ENCODE measurements at places on chromosomes 4 and X. TPM values are rescaled to one million over a fixed set of nuclear protein-coding genes. Genes with fewer than 3 reads are reported as not detected.

GRCh38 chrX:20461576-20461975 is 194.9 kb upstream of the RPS6KA3 start:
- DNase-seq: peak; percentile 2

DNA sequence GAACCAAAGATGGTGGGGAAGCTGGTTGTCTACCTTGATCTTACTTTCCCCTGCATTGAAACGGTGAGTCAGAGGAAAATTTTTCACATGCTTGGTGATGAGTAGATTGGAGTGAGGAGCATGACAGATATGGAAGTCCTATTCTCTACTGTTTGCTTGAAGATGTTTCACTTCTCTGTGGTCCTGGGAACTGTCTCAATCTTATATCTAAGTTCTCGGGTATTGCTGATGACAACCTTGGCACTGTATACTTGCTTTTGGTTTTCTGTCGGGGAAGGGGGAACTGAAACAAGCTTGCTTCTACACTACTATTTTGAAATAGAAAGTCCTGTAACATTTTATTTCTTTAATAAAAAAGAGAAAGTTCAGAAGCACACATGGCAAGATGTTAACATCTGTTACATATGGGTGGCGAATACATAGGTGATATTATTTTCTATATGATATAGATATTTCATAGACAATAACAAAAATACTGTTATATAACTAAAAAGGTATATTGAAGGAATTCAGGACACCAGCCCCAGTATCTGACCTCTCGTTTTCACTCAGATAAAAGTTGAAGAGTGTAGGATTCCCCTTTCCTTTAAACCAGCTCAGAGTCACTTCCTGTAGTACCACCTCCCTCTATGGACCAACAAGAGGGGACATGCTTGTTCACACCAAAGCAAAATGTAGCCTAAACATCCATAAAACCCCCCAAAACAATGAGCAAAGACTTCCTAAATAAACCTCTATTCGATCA is 88.8 kb downstream of the FMR1NB start:
- DNase-seq: no peak

- DNase-seq: no peak
These were observed 68.0 kb upstream of the HELT start for GRCh38 chr4:184950117-184950830.

ARSJ gene
- total RNA-seq: 39.8 TPM

GRCh38 chr4:27790911-27791310 is 930.3 kb downstream of the STIM2 start:
- peak; percentile 28 for DNase-seq

- no peak for DNase-seq
These were observed 129.3 kb upstream of the FAM9B start for GRCh38 chrX:9163214-9163709.

VEGFD gene
- under 0.01 TPM for total RNA-seq

DNA sequence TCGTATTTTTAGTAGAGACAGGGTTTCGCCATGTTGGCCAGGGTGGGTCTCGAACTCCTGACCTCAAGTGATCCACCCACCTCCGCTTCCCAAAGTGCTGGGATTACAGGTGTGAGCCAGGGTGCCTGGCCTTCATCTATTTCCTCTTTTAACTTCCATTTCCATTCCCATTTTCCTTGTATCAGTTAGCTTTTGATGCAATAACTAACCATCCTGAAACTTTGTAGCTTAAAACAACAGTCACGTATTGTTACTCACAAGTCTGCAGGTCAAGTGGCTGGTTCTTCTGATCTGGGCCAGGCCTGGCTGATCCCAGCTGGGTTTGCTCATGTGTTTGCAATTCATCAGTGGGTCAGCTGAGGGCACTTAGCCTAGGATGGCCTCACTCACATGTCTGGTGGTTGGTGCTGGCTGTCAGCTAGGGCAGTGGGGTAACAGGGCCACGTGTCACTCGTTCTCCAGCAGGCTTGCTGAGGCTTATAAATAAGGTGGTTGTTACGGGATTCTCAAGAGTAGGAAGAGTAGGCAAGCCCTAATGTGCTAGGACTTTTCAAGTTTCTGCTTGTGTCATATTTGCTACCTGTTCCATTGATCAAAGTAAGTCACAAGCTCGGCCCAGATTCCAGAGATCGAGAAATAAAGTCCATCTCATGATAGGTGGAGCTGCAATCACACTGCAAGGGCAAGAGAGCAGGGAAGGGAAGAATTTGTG is 88.2 kb downstream of the SOWAHB start:
- peak; percentile 26 for DNase-seq

- DNase-seq: peak; percentile 91
These were observed 99.3 kb downstream of the ANXA5 start for GRCh38 chr4:121597346-121597934.

GPC4 gene
- total RNA-seq: 7.2 TPM

GRCh38 chr4:100540131-100540530 is 22.3 kb upstream of the EMCN start:
- DNase-seq: no peak

- DNase-seq: peak; percentile 99
These were observed 161.7 kb downstream of the BTC start for GRCh38 chr4:74632634-74633033.

RAB28 gene
- total RNA-seq: 20.0 TPM

GRCh38 chr4:189032606-189033338 is 893.5 kb downstream of the TRIML1 start:
- DNase-seq: no peak

- no peak for DNase-seq
These were observed 95.0 kb upstream of the SLC34A2 start for GRCh38 chr4:25560605-25561004.

DNA sequence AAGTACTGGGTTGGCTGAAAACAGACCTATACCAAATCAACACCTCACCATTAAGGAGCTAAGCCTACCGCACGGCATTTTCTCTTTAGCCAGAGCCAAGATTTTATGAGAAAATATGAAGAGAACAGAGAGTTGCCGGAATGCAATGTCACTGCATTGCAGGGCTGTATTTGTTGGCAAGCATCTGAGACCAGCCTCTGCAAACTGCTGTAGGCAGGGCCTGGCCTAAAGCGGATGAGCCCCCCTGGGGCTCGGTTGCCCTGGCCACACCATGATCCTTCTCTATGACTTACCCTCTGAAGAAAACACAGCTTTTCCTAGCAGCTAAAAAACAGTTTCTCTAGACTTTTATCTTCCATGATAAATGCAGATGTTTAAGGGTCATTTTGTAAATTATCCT is 120.5 kb upstream of the SORBS2 start:
- DNase-seq: no peak

- no peak for DNase-seq
These were observed 448 bp upstream of the SCFD2 start for GRCh38 chr4:53366301-53366716.

FABP2 gene
- total RNA-seq: not detected

- DNase-seq: peak; percentile 30
These were observed 86.6 kb downstream of the RTL5 start for GRCh38 chrX:72045141-72045540.

DNA sequence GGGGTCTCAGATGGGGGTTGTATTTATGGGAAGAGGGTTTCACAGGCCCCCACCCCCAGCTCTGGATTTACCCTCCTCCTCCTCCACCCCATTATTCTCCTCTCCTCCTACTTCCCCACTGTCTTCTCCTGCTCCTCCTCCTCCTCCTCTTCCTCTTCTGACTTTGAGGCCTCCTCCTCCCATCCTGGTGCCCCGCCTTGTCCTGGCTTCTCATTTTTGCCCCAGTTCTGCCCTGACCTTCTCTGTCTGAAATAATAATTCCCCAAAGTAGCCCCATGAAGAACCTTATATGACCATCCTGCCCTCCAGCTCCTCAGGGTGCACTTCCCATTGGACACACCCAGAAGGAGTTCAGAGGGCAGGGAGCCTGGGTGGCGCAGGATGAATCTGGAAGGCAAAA is 351.4 kb upstream of the GATB start:
- no peak for DNase-seq

DNA sequence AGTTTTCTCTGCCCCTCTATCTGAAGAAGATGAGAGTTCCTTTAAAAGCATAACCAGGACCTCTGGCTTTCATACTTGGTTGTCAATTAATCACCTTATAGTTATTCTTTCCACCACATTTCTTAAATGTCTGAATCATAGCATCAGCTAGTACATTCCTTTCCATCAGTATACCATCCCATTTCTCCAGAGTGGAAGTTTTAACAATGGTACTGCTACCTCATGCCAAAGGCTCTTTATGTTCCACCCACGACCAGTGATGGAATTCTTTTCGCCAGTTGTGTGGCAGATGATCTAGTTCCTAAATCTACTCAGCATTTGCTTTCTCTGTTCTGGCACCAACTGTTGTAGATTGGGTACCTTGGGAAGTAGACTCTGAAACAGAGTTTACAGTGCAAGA is 379.8 kb downstream of the ZNF674 start:
- peak; percentile 63 for DNase-seq

Data from mammary epithelial cell (primary cell).